Endodermal cell (in vitro differentiated cells): ENCODE measurements at places on chromosomes 4 and X.

GRCh38 chr4:150217192-150217591 is 138.9 kb downstream of the DCLK2 start:
- H3K36me3 ChIP-seq = no peaks in the 10 kb centered on the region
- peak overlapping the region; percentile 86 for H3K27ac ChIP-seq
- DNase-seq = no peak
- no peaks in the 10 kb centered on the region for H3K27me3 ChIP-seq
- no peak overlapping the region for H3K4me3 ChIP-seq
- H3K4me1 ChIP-seq = no peaks in the 10 kb centered on the region

GRCh38 chr4:86917212-86918039 is 17.4 kb upstream of the AFF1 start:
- no peak for DNase-seq
- no peaks in the 10 kb centered on the region for H3K27me3 ChIP-seq
- H3K4me1 ChIP-seq = no peaks in the 10 kb centered on the region
- no peak overlapping the region for H3K27ac ChIP-seq
- H3K36me3 ChIP-seq = no peaks in the 10 kb centered on the region
- H3K4me3 ChIP-seq = no peak overlapping the region

GRCh38 chrX:112967341-112967740 is 126.7 kb upstream of the AMOT start:
- no peak for DNase-seq
- no peaks in the 10 kb centered on the region for H3K27me3 ChIP-seq
- no peaks in the 10 kb centered on the region for H3K36me3 ChIP-seq
- no peak overlapping the region for H3K4me3 ChIP-seq
- H3K27ac ChIP-seq = no peak overlapping the region

DNA sequence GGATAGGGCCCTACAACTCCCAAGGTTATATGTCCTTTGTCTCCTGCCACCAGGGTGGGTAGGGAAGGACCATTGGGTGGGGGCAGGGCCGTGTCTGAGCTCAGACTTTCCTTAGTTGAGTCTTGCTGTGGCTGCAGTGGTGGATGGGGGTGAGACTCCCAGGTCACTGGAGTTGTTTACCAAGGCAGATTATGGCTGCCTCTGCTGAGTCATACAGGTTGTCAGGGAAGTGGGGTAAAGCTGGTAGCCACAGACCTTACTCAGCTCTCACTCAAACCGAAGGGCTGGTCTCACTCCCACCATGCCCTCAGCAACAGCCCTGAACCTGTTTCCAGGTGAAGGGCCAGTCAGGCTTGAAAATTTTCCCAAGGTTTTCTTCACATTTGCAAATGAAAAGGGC is 58.8 kb upstream of the FAAH2 start:
- peak overlapping the region; percentile 12 for H3K4me3 ChIP-seq
- H3K36me3 ChIP-seq = no peaks in the 10 kb centered on the region
- DNase-seq = peak; percentile 80
- H3K4me1 ChIP-seq = peaks cover 3% of the 10 kb centered on the region
- H3K27ac ChIP-seq = no peak overlapping the region
- no peaks in the 10 kb centered on the region for H3K27me3 ChIP-seq

GRCh38 chrX:48467281-48467761 is 2.7 kb downstream of the SLC38A5 start:
- H3K36me3 ChIP-seq = peaks cover 33% of the 10 kb centered on the region
- no peak for DNase-seq
- no peak overlapping the region for H3K27ac ChIP-seq
- H3K4me1 ChIP-seq = no peaks in the 10 kb centered on the region
- H3K4me3 ChIP-seq = peak overlapping the region; percentile 85
- H3K27me3 ChIP-seq = no peaks in the 10 kb centered on the region

DNA sequence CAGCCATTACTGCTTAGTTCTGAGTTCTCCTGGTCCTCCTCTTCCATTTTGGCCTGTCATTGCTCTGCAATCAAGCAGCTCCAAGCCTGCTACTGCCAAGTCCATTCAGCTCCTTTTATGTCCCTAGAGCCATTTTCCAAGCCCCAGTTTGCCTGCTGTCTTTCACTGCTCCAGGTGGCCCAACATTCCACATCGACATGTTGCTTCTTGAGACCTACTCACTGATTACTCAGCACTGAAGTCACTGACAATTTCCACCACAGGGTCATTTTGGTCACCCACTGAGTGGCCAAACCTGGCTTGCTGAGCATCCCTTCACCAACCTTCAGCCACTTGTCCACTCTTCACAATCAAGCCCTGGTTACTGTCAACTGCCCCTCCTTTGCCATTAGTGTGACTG is 27.2 kb downstream of the LRIT3 start:
- H3K36me3 ChIP-seq = peaks cover 3% of the 10 kb centered on the region
- no peak overlapping the region for H3K4me3 ChIP-seq
- no peaks in the 10 kb centered on the region for H3K27me3 ChIP-seq
- H3K4me1 ChIP-seq = no peaks in the 10 kb centered on the region
- H3K27ac ChIP-seq = no peak overlapping the region

GRCh38 chrX:102959471-102959870 is 22.4 kb downstream of the RAB40AL start:
- DNase-seq = no peak
- no peak overlapping the region for H3K27ac ChIP-seq
- no peak overlapping the region for H3K4me3 ChIP-seq
- H3K4me1 ChIP-seq = no peaks in the 10 kb centered on the region

- no peak overlapping the region for H3K27ac ChIP-seq
- H3K27me3 ChIP-seq = no peaks in the 10 kb centered on the region
- no peak overlapping the region for H3K4me3 ChIP-seq
- DNase-seq = no peak
These were observed 79.7 kb downstream of the CPE start for GRCh38 chr4:165458471-165458870.

- no peaks in the 10 kb centered on the region for H3K36me3 ChIP-seq
- H3K27ac ChIP-seq = no peak overlapping the region
- H3K27me3 ChIP-seq = peaks cover 20% of the 10 kb centered on the region
- no peak overlapping the region for H3K4me3 ChIP-seq
- H3K4me1 ChIP-seq = no peaks in the 10 kb centered on the region
- no peak for DNase-seq
These were observed 4.8 kb upstream of the CCSER1 start for GRCh38 chr4:90122355-90122748.

GRCh38 chr4:162560073-162560472 is 396.3 kb upstream of the FSTL5 start:
- H3K4me1 ChIP-seq = no peaks in the 10 kb centered on the region
- no peaks in the 10 kb centered on the region for H3K36me3 ChIP-seq
- H3K27ac ChIP-seq = no peak overlapping the region
- no peaks in the 10 kb centered on the region for H3K27me3 ChIP-seq
- no peak for DNase-seq
- no peak overlapping the region for H3K4me3 ChIP-seq

GRCh38 chr4:143564472-143564871 is 51.0 kb downstream of the SMARCA5 start:
- no peak overlapping the region for H3K27ac ChIP-seq
- DNase-seq = no peak
- H3K4me1 ChIP-seq = no peaks in the 10 kb centered on the region
- H3K4me3 ChIP-seq = no peak overlapping the region

DNA sequence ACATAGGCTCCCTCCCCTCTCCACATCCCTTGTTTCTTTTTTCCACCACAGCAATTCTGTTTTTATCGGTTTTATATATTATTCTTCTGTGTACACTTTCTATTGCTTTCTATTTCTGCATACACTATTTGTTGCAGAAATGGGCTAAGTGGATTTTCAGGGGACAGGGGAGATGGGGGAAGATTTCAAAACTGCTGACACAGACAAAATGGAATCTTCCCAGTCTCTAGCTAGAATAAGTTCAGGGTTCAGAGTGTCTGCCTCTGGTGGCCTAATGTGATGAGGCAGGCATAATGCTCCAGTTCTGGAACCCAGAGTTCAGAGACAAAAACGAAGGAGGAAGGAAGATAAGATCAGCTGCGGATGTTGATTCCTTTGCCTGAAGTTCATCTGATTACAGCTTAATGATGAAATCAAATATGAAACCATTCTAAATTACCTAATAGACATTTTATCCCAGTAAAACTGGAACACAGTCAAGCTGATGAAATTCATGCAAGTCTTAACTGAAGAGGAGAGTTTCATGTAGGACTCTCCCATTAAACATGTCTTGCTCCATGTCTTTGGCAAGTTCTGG is 447.1 kb downstream of the AFF2 start:
- DNase-seq = no peak
- H3K27ac ChIP-seq = no peak overlapping the region
- H3K4me1 ChIP-seq = no peaks in the 10 kb centered on the region
- no peak overlapping the region for H3K4me3 ChIP-seq

GRCh38 chr4:13118633-13119032 is 365.5 kb downstream of the RAB28 start:
- H3K36me3 ChIP-seq = no peaks in the 10 kb centered on the region
- peaks cover 30% of the 10 kb centered on the region for H3K27me3 ChIP-seq
- no peak overlapping the region for H3K27ac ChIP-seq
- no peak overlapping the region for H3K4me3 ChIP-seq
- no peak for DNase-seq

DNA sequence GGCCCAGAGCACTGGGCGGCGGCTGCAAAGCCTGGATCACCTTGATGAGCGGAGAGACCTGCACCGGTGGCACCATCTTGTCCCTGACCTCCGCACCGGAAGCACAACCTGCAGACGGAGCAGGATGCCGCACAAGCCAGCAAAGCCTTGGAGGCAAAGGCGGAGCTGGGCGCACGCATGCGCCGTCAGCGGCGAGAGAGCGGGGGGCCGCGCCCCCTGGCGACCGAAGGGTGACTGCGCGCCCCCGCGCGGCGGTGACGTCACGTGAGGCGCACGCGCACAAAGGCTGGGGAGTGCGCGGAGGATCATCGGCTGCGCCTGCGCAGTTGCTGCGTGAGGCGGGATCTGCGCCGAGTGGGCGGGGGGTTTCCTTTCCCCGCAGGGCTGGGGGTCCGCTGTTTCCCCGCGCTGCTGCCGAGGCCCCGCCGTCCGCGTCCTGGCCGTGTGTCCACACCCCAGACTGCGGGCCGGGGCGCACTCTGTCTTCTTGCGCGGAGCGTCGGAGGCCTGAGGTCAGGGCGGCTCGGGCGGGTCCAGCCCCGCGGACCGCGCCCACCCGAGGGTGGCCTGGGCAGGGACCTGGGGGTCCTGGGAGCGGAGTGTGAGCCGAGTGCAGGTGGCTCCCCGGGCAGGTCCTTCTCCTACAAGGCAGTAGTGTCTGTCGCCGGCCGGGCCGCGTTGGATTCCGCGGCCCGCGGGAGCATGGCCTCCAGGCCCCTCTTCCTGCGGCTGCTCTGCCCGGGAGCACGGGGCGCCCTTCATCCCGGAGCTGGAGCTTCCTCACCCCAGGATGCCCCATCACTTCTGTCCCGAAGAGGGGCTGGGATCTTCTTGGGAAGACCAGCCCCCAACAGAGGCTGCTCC is at the start of the genes ATP5ME and MYL5:
Gene ATP5ME, minus strand, starts transcription at position 105 of the 864 bp plus-strand sequence. Its CDS starts 29 bp downstream, at position 76.
Gene MYL5, plus strand, starts transcription at position 371 of the 864 bp plus-strand sequence. CDS start 3,485 bp downstream, outside the sequence.
- peaks cover 14% of the 10 kb centered on the region for H3K36me3 ChIP-seq
- DNase-seq = peak; percentile 98
- H3K27me3 ChIP-seq = no peaks in the 10 kb centered on the region
- peak within 1 kb of the TSS; percentile 96 for H3K4me3 ChIP-seq
- H3K27ac ChIP-seq = peak within 1 kb of the TSS; percentile 57

DNA sequence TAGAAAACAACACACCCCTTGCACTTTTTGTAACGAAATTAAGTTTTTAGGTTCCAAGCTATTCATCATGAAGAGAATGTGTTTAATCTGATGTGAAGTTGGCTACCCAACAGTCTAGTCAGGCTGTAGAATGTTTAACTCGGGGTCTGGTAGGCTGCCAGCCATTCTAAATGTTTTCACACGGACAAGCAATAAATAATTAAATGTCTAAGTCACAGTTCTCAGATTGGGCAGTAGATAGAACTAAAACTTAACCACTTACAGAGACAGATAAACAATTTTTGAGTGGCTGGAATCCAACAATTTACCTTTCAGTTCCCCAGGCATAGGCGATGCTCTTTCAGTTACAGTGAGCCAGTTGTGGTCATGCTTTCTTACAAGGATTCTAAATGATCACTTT is 66.5 kb downstream of the CHIC2 start:
- no peaks in the 10 kb centered on the region for H3K4me1 ChIP-seq
- H3K27me3 ChIP-seq = no peaks in the 10 kb centered on the region
- no peaks in the 10 kb centered on the region for H3K36me3 ChIP-seq
- no peak overlapping the region for H3K27ac ChIP-seq
- no peak for DNase-seq

- no peak overlapping the region for H3K4me3 ChIP-seq
- no peak overlapping the region for H3K27ac ChIP-seq
- H3K36me3 ChIP-seq = no peaks in the 10 kb centered on the region
- DNase-seq = no peak
These were observed 2586.0 kb downstream of the PCDH7 start for GRCh38 chr4:33306131-33306530.

DNA sequence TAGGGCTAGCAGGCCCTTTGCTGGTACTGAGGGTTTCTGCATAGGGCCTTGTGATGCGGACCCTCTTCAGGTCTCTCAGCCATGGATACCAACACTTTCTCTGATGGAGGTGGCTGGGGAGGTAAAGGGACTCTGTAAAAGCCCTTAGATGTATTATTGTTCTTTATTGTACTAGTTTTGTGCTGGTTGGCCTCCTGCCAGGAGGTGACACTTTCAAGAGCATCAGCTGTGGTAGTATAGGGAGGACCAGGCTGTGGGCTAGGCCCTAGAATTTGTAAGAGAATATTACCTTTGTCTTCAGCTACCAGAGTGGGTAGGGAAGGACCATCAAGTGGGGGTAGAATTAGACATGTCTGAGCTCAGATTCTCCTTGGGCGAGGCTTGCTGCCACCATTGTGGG is 936.3 kb downstream of the CENPC start:
- no peak overlapping the region for H3K4me3 ChIP-seq
- DNase-seq = no peak
- peaks cover 8% of the 10 kb centered on the region for H3K4me1 ChIP-seq
- H3K27ac ChIP-seq = no peak overlapping the region
- no peaks in the 10 kb centered on the region for H3K36me3 ChIP-seq
- no peaks in the 10 kb centered on the region for H3K27me3 ChIP-seq

DNA sequence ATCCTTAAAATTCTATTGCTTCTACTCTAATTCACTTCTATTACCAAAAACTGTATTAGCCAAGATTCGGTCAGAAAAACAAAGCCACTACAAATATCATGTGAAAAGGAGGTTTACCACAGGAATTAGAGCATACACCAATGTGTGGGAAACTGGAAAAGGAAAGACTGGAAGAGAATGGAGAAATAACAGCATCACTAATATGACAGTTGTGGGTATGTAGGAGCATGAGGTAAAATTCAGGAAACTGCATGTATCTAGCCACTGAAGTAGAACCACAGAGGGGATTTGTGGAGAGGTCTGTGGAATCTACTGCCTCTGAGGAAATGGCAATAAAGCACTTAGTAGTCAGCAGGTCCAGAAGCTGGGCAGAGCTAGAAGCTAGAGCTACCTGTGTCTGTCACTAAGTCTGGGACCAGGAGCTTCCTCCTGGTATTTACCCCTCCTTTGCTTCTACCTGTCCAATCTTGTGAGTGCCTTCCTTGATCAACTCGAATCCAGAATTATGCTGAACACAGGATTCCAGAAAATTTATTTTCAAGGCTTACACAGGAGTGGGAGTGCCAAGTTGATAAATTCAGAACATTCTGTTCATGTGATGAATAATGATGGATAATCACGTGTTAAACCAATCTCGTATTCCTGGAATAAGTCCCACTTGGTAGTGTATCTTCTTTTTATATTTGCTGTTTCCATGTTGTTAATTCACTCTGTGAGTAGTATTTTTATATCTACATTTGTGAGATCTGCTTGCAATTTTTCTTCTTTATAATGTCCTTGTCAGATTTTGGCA is 52.6 kb downstream of the NAF1 start:
- H3K27ac ChIP-seq = no peak overlapping the region
- no peak for DNase-seq
- H3K36me3 ChIP-seq = no peaks in the 10 kb centered on the region
- H3K27me3 ChIP-seq = no peaks in the 10 kb centered on the region
- H3K4me1 ChIP-seq = no peaks in the 10 kb centered on the region
- no peak overlapping the region for H3K4me3 ChIP-seq

- H3K36me3 ChIP-seq = no peaks in the 10 kb centered on the region
- no peak overlapping the region for H3K4me3 ChIP-seq
- no peaks in the 10 kb centered on the region for H3K4me1 ChIP-seq
- no peak for DNase-seq
- no peak overlapping the region for H3K27ac ChIP-seq
These were observed 78.2 kb downstream of the MSL3 start for GRCh38 chrX:11836284-11836683.
